ENCODE measurements at places on chromosomes 1 and 21.

GRCh38 chr21:22871692-22872091 lies 1873.5 kb downstream of the NCAM2 start:
- no peaks in the 10 kb centered on the region for H3K4me1 ChIP-seq
- H3K36me3 ChIP-seq, result no peaks in the 10 kb centered on the region
- H3K27ac ChIP-seq, result no peak overlapping the region
- no peaks in the 10 kb centered on the region for H3K27me3 ChIP-seq

DNA sequence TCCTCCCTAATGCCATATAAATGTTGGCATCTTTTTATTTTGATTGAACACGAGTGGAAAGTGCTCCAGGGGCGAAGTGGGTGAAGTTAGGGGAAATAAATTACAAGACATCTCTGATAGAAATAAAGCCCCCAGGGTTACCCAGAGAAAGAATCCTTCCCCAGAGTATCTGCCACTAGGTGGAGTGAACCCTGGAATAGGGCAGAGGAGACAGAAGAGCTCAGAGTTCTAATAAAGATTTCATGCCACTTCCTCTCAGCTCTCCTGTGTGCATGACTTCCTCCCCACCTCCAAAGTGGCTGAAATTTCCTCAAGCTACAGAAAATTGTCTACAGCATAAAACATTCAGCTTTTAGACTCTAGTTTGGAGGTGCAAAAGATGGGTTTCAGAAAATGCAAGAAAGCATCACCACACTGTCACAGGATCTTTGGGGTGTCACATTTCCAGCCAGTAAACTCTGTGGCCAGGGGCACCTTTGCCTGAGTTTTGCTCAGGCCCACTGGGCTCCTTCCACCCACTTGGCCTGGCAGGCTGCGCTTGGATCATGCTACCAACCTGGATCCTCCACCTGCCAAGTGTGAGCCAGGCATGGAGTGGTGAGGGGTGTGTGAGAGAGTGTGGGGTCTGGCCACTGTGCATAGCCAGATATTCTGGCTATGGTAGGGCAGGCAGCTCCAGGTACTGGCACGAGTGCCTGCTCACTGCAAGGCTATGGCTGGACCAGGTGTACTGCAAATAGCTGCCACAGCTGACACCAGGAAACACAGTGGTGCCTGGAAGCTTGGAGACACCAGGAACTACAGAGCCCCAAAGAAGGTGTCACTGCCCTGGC lies 208.8 kb upstream of the USP25 start:
- H3K27me3 ChIP-seq, result no peaks in the 10 kb centered on the region
- H3K4me3 ChIP-seq, result no peak overlapping the region
- H3K4me1 ChIP-seq, result no peaks in the 10 kb centered on the region

- no peaks in the 10 kb centered on the region for H3K36me3 ChIP-seq
- H3K27me3 ChIP-seq, result no peaks in the 10 kb centered on the region
- H3K4me3 ChIP-seq, result no peak overlapping the region
- no peak overlapping the region for H3K27ac ChIP-seq
- no peak for DNase-seq
Observed at GRCh38 chr1:69535490-69535889, 32.2 kb upstream of the LRRC7 start.

- DNase-seq, result no peak
- no peaks in the 10 kb centered on the region for H3K36me3 ChIP-seq
- H3K4me1 ChIP-seq, result peaks cover 35% of the 10 kb centered on the region
- H3K4me3 ChIP-seq, result no peak overlapping the region
- H3K27ac ChIP-seq, result no peak overlapping the region
- no peaks in the 10 kb centered on the region for H3K27me3 ChIP-seq
Observed at GRCh38 chr1:245485996-245486395, 331.2 kb downstream of the KIF26B start.

DNA sequence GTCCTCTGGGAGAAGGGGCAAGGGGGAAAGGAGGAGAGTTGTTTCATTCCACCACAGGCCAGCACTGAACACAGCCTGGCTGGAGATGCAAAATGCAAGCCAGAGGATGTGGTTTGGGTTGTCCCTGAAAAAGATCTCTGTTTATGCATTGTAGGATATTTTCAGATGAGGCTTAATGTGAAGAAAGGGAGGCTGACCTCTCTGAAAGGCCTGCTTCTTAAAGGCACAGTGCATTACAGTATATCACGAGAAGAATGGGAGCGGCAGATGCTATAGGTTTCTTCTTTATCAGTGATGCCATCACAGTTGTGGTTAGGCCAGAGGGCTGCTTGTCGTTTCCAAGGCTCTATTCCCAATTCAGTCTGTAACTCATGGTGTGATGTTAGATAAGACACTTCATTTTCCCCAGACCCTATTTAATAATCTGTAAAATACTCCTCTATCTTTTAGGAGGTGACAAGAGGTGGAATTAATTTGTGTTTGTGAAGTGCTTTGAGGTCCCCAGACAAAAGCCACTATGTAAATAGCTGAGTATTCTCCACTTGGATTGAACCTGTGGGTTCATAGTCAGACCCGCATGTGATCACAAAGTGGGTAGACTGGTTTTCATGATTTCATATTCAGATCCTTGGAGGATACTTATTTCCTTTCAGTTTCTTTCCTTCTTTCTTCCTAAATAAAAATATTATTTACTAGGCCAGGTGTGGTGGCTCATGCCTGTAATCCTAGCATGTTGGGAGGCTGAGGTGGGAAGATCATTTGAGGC lies 76.5 kb upstream of the WDR26 start:
- peaks cover 12% of the 10 kb centered on the region for H3K4me1 ChIP-seq
- H3K4me3 ChIP-seq, result no peak overlapping the region
- H3K36me3 ChIP-seq, result no peaks in the 10 kb centered on the region
- no peak for DNase-seq

- no peaks in the 10 kb centered on the region for H3K27me3 ChIP-seq
- peaks cover 7% of the 10 kb centered on the region for H3K36me3 ChIP-seq
- H3K4me1 ChIP-seq, result no peaks in the 10 kb centered on the region
- no peak overlapping the region for H3K4me3 ChIP-seq
- no peak overlapping the region for H3K27ac ChIP-seq
- no peak for DNase-seq
Observed at GRCh38 chr1:3787349-3787715, 9.0 kb downstream of the LRRC47 start.

DNA sequence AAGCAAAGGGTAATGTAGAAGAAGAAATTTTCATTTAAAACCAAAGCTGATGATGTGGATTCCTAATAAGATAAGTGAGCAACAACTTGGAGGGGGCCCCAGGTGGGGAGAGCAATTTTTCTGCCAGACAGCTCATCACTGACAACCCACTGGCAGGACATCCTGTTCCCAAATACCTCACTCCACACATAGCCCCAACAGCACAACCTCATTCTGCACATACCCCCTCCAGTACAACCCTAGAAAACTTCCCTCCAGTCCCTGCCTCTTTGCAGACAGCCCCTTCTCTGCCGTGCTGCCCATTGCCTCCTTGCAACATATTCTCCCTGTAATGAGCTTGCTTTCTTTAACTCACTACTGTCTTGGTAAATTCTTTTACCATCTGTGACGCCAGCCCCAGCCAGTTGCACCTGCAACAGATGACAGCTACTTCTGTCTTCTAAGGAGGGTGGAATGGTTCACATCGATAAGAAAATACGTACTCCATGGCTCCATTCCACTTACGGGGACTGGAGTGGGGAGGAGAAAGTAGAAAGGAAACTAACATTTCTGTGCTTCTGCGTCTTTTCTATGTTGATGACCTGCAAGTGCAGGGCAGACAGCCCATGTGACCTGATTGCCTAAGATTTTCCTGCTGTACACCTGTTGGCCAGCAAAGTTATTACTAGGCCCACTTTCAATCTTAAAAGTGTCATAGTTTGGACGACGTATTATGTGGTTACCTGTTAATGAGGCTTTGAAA lies 14.7 kb downstream of the RHEX start:
- no peaks in the 10 kb centered on the region for H3K4me1 ChIP-seq
- no peak overlapping the region for H3K27ac ChIP-seq
- no peak overlapping the region for H3K4me3 ChIP-seq
- no peak for DNase-seq
- peaks cover 3% of the 10 kb centered on the region for H3K36me3 ChIP-seq
- no peaks in the 10 kb centered on the region for H3K27me3 ChIP-seq

GRCh38 chr1:31938184-31938975 lies at the start of gene PTP4A2:
TSS of gene PTP4A2 (minus strand) at chr1:31938368. CDS start at chr1:31919065, 19,303 bp downstream.
- peak within 1 kb of the TSS; percentile 97 for H3K4me3 ChIP-seq
- H3K27ac ChIP-seq, result peak within 1 kb of the TSS; percentile 97
- no peaks in the 10 kb centered on the region for H3K27me3 ChIP-seq
- no peaks in the 10 kb centered on the region for H3K36me3 ChIP-seq

Data from neural crest cell (in vitro differentiated cells).